ENCODE measurements at places on chromosomes 7 and 10. TPM values are rescaled to one million over a fixed set of nuclear protein-coding genes. Genes with fewer than 3 reads are reported as not detected.

GOLGA7B gene
- 0.59 TPM for total RNA-seq

SYT15B gene
- total RNA-seq, result 3.8 TPM

RNF133 gene
- total RNA-seq, result 0.80 TPM

EGR2 gene
- 0.32 TPM for total RNA-seq

HOGA1 gene
- 2.3 TPM for total RNA-seq

ABCB1 gene
- 12.8 TPM for total RNA-seq

TUBAL3 gene
- total RNA-seq, result 1.6 TPM

COL26A1 gene
- total RNA-seq, result not detected

DNA sequence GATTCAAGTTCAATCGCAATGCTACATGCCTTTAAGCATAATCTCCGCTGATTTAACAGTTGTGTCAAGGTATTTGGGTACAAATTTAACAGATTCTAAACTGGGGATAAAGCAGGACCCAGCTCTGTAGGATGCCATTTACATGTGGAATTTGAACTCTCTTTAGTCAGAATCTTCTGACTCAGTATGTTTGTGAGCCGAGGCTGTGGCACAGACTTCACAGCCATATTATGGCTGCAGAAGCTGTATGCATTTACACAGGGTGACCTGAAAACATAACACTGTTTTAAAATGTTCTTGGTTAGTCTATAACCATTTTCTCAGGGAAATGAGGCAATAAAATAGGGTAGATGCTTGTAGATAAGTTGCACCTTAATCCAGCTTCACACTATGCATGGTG, 8.7 kb downstream of the PDLIM1 start:
- DNase-seq, result no peak

GRCh38 chr10:1674501-1674900, 62.8 kb downstream of the ADARB2 start:
- no peak for DNase-seq

DNA sequence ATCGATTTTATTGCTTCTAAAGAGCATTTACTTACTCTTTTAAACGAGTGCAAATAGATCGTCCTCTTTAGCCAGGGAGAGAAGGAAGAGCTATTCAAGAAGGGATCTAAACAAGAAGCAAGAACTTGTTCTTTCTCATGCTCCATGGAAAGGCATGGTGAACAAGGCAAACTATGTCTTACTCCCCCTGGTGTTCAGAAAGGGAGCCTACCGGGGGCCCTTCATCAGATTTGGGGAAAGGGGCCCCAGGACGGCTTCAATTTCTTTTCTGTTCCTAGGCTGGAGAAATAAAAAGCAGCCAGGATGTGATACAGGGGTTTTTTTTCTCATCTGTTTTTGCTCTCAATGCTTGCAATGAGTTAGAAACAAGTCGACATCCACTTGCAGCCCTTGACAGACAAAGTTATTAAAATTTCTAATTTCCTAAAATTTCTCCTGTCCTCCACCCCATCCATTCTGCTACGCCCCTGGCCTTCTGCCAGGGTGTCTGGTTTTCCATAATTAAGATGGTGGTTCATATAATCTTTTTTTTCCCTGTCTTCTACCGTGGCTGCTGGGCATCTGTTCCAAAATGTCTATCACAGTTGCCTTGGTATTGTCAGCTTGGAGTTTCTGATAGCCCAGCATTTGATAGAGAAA, 214.4 kb downstream of the CREB5 start:
- DNase-seq, result no peak

GRCh38 chr10:3534433-3534832, 250.6 kb downstream of the KLF6 start:
- DNase-seq, result no peak

DNA sequence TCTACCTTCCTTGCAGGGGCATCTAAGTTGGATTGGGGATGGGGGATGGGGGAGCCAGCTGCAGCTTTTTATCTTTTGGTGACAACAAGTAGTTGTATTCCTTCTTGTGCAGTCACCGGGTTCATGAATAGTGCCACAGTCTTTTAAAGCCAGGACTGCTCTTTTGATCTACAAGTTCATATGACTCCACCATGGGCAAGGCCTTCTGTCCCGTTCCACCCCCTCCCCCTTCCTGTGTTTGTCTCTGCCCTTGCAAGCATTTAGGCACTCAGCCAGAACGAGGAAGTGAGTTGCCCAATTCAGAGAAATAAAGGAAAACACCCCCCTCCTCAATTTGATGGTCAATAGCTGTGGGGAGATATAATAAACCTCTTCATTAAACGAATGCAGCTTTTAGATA, 44.8 kb upstream of the EGR2 start:
- DNase-seq, result no peak

- DNase-seq, result no peak
Measured at GRCh38 chr7:46386428-46387399, 465.6 kb upstream of the IGFBP3 start.

- DNase-seq, result no peak
Measured at GRCh38 chr10:69479240-69480067, 28.2 kb downstream of the TSPAN15 start.

- no peak for DNase-seq
Measured at GRCh38 chr7:90262438-90262837, 17.5 kb downstream of the CFAP69 start.

GRCh38 chr7:33075818-33076518, 13.4 kb upstream of the NT5C3A start:
- DNase-seq, result no peak

DNA sequence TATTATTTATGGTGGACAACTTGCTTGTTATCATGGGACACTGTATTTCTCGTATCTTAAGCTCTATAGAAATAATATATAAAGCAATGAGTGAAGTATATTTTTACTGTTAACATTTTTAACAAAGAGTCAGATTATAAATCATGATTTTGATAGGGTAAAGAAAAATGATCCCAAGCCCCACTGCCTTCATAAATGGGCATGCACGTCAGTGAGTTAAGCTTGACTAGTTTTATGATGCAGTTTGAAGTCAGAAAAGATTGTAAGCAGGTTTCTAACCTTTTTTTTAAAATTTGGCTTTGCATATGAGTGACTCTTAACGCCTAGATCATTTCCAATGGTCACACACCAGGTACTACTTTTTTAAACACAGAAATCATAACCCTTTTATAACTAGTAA, 152.8 kb downstream of the GNAT3 start:
- DNase-seq, result no peak

DNA sequence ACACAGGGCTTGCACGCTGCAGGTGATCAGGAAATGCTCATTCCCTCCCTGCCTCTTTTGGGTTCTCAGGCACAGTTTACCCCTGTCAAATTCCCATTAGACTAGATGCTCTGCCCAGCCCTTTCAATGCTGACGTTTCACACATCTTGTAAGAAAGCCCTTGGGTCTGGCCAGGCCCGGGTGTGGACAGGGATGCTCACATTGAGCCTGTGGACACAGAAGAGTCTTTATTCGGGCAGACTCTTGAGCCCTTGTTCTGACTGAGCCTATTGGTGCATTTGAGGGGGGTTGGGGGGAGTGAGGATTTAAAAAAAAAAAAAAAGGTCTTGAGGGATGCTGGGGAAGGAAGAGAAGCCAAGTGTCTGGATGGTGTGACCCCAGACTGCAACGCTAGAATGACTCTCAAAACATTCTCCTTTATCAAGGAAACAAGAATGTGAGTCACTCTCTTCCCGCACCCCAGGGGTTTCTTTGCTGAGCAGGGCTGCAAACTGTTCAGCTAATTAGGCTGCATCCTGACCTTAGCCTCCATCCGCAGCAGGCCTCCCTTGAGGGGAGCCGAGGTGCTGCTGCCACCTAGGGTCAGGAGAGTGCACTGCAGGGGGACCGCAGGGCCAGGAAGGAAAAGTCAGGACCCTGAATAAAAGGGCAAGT, 53.6 kb upstream of the TMEM72 start:
- peak; percentile 61 for DNase-seq

GRCh38 chr7:33459340-33459751, 330.0 kb downstream of the BBS9 start:
- DNase-seq, result no peak

DNA sequence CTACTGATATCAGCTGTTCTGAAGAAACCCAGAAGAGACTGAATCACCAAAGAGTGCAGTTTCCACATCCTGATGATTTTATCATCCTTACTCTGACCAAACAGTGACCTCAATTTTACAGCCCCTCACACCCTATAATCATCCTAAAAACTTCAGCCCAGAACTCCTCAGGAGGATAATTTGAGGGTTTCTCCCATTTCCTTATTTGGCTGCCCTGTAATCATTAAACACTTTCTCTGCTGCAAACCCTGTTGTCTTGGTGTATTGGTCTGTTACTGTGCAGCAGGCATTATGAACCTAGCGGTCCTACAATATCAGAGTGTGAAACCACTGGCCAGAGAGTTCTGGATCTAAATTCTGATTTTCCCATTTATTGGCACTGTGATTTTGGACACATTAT, 141.7 kb downstream of the PCLO start:
- DNase-seq, result no peak

GRCh38 chr7:38881947-38882684, 26.9 kb downstream of the VPS41 start:
- DNase-seq, result no peak

- no peak for DNase-seq
Measured at GRCh38 chr10:49277973-49278372, 21.0 kb upstream of the C10orf71 start.

DNA sequence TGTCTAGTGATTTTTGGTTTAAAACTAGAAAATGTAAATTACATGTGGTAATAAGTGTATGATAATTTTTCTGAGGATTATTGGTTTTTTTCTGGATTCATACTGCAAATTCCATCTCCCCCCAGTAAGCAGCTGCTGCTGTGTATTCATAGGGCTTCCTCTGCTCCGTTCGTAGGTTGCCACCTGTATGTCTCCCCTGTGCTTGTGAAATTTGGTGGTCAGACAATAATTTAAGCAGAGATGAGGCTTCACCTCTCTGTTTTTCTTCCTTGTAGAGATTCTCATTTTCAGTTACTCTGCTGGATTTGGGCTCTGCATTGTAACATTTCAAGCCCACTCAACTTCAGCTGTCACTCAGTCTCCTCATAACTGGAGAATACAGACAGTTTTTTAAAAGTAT, 50.9 kb downstream of the FOXI2 start:
- no peak for DNase-seq

- no peak for DNase-seq
Measured at GRCh38 chr10:33032654-33033151, 74.7 kb upstream of the ITGB1 start.

GRCh38 chr10:104895541-104895940, 254.5 kb downstream of the SORCS3 start:
- no peak for DNase-seq

DNA sequence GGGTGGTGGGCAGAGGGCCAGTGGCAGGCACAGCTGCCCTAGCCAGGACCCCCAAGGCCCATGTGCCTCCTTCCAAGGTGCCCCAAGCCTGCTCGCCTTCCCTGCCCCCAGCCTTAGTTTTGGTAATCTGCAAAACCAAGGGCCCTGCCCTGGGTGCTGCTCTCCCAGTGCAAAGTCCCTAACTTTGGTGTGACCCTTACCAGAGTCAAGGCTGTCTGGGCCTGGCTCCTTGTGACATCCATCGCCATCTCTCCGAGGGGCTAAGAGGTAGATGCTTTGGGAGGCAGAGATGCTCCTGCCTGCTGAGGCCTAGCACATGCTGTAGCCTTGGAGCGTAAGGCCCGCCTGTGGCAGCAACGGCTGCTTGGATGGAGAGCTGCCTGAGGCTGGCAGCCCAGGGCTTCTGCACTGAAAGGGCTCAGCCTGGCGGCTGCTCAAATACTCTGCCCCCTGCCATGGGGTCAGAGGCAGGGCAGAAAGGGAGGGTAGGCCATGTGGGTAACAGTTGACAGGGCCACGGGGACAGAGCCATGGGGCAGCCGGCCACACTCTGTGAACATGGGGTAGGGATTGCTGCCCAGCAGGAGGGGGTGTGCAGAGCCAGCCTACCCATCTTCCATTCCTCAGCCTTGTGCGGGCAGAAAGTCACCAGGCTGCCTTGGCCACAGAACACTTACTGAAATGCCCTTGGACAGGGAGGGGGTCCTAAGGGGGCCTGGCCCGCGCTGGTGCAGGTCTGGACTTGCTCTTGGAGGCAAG, 17.9 kb upstream of the MYL7 start:
- peak; percentile 33 for DNase-seq

GRCh38 chr10:115164220-115164619, 71.1 kb downstream of the ATRNL1 start:
- DNase-seq, result no peak
